ENCODE measurements at places on chromosomes 2 and 18.

DNA sequence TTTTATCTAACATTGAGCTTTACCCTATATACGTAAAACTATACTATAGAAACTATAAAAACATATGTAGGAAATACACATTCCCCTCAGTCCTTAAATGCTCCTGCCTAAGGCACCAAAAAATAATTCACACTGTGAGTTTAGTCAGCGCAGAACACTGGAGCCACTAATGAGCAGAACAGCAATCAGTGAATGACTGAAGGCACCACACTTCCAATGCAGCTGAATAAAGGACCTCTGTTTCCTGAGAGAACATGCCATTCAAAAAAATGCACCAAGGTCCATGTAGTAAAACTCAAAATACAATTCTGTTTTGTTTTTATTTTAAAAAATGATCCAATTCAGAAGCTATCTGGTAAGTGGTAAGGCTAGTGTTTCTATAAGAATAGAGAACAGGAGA lies 1280.6 kb upstream of the NRXN1 start:
- no peak for DNase-seq

DNA sequence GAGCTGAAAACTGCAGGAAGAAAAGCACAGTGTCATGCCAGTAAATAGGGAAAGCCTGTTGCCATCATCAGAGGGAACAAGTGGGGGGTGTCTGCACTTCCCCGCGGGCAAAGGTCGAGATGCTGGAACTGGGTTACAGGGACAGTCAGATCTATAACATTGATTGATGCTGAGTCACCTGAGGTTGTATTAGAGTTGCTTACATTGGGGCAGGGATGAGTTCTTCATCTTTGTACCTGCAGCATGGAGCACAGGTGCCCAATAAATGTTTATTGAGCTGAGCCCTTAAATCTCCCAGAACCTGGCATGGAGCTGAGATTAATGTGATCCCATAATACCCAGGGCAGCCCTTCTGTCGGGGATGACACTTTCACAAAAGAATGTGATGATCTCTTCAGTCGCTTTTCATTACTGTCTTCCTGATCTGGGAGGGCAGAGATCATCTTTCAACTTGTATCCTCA lies 5.9 kb upstream of the RNF152 start:
- no peak for DNase-seq

DNA sequence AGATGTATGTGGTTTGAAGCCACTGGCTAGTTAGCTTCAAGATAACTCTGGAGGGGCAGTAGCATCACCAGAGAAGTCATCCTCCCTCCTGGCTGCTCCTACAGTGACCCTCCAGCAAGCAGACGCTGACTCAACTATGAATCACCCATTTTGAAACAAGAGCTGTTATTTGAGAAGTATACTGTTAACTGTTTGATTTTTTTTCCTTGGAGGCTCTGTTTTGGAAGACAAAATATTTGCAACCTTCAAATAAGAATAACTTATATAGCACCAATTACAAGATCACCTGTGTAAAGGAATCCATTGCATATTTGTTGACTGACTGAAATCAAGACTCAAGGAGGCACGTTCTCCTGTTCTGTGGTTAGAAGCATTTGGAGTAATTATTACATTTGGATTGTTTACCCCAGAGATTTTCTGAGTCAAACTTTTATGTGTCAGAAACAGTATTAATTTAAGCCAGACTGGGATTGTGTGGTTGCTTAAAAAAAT lies 313.8 kb downstream of the MTX2 start:
- no peak for DNase-seq

- no peak for DNase-seq
Measured at GRCh38 chr2:123993728-123994323, 31.3 kb upstream of the CNTNAP5 start.

DNA sequence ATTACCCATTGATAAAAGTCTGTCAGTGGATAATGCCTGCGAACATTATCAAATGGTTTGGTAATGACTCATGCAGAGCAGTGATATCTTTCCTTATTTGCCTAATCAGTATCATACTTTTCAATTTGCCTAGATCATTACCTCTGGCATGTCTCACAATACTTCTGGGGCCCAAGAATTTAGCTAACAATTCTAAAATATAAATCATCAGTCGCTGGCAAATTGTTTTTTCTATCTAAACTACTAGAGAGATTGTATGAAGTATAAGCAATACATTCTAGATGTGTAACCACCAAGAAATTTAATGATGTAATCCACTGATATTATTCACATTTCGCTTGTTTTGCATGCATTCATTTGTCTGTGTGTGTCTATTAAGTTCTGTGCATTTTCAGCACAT lies 191.2 kb upstream of the CDH19 start:
- DNase-seq = no peak

GRCh38 chr18:76426737-76427305 lies 68.2 kb downstream of the ZNF516 start:
- no peak for DNase-seq

- no peak for DNase-seq
Measured at GRCh38 chr2:100071335-100072043, 70.9 kb downstream of the AFF3 start.

DNA sequence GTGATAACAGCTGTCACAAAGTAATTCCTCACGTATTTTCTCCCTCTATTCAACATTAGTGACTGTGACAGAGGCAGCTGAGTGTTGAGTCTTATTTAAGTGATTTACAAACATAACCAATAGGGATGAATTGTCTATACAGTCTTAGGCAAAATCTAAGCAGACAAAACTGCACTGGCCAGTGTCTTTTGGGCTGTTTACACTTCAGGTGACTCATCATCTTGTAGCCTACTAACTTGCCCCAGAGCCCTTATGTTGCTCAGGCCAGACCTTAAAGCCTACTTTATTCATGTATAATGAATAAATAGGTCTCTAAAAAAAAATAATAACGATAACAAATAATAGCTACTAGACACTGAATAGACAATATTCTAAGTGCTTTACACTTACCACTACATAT lies 17.2 kb downstream of the THOC1 start:
- no peak for DNase-seq

DNA sequence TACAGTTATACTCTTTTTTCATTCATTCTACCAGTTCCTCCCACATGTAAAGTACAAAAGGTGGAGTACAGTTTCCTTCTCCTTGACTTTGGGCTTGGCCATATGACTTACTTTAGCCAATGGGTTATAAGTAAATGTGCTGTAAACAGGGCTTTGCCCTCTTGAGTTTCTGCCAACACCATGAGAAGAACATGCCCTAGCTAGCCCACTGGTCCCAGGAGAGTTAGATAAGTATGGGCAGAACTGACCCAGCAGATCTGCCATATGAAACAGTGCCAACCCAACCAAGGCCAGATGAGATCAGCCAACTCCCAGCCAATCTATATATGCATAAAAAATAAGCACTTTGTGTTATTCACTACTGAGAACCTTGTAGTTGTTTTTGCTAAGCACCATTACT lies 25.5 kb downstream of the ZC3H8 start:
- no peak for DNase-seq

DNA sequence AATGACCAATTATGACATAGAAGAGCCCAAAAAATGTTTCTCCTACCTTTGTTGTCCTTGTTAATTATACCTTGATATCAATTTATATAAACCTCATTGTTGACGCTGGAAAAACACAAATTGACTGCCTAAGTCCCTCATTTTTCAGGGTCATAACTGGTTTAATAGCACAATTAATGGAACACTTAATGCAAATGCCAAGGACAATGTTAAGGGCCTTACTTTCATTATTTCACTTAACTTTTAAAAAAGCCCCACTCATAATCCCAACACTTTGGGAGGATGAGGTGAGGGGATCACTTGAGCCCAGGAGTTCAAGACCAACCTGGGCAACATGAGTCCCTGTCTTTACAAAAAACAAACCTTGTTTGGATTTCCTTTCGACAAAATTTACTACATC lies 3.5 kb upstream of the STPG4 start:
- DNase-seq = no peak

- DNase-seq = no peak
Measured at GRCh38 chr2:206230060-206230762, 44.3 kb upstream of the ZDBF2 start.

DNA sequence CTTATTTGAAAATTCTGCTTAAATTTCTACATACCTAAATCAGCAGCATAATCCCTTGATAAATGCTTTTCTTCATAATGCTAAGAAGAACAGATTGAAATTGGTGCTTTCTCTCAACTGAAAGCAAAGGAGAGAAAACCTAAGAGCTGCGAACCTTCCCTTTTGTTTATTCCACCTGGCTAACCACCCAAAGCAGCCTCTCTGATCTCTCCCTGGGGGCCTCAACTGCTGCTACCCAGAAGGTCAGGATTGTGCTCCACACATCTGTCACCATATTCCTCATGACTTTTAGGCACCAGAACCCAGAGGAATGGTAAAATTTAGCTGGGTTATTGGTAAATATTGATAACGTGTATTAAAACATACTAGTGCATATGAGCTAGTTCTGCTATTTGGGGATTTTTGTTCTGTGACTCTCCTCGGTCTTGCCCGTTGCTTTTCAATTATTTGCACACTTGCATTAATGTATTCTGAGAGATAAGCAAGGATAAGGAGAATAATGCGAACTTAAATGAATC lies 334.1 kb downstream of the RIT2 start:
- no peak for DNase-seq

DNA sequence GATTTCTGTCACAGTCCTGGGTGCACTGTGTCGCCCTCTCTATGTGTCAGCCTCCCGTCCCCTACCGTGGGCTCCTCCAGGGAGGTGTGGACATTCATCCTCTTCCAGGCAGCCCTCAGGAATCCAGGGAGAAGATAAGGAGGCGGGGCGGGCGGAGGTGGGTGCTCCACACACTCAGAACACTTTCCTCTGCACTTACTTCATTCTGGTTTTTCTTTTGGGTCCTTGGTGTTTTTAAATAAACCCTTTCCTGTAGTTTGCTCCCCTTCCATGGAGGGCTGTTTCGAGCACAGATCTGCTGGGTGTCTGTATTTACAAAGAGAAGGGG lies 183.9 kb downstream of the FAM210A start:
- no peak for DNase-seq

GRCh38 chr2:3827673-3828575 lies 124.5 kb downstream of the DCDC2C start:
- no peak for DNase-seq

DNA sequence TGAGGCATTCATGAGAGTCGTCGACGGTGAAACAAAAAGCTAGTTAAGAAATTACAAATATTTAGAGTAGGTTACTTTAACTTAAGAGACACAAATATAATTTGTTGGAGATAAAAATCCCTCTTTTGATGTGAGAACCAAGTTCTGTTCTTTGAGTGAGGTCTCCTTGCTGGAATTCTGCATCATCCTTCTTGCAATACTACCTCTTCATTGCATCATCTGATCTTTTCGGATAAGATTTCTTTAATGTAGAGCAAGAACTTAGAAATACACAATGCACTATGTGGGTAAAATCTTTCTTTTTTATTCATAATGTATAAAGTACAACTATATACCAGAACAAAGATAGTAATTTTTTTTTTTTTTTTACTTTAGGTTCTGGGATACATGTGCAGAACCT lies 118.4 kb downstream of the ARL4C start:
- no peak for DNase-seq

- no peak for DNase-seq
Measured at GRCh38 chr2:66495788-66496640, 61.1 kb downstream of the MEIS1 start.

- no peak for DNase-seq
Measured at GRCh38 chr2:217165547-217165946, 305.7 kb upstream of the TNP1 start.

DNA sequence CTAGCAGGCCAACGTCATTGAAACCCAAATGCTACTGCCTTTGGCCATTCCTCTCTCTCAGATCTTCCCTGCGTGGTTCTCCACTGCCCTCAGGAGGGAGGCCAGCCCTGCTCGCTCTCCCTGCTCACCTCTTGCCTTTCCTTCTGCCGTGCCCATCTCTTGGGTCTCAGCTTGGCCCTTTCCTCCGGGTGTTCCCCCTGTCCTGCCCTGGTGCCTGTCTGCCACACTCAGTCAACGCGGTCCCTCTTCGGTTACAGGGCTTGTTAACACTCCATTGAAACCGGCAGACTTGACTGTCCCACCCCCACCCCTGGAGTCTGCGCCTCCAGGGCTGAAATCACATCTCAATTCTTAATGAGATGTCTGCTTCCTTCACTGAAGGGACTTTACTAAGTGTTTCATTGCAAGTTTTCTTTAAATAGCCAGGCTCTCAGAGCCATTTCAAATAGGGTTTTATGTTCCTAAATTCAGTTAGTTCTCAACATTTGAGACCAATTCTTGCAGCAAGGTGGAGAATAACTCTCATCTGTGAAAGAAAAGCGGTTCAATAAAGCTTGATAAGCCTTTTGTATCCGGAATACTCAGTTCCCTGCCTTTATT lies 237.6 kb downstream of the DYSF start:
- no peak for DNase-seq

GRCh38 chr2:45013229-45014015 lies 4.2 kb upstream of the SIX2 start:
- DNase-seq = no peak

DNA sequence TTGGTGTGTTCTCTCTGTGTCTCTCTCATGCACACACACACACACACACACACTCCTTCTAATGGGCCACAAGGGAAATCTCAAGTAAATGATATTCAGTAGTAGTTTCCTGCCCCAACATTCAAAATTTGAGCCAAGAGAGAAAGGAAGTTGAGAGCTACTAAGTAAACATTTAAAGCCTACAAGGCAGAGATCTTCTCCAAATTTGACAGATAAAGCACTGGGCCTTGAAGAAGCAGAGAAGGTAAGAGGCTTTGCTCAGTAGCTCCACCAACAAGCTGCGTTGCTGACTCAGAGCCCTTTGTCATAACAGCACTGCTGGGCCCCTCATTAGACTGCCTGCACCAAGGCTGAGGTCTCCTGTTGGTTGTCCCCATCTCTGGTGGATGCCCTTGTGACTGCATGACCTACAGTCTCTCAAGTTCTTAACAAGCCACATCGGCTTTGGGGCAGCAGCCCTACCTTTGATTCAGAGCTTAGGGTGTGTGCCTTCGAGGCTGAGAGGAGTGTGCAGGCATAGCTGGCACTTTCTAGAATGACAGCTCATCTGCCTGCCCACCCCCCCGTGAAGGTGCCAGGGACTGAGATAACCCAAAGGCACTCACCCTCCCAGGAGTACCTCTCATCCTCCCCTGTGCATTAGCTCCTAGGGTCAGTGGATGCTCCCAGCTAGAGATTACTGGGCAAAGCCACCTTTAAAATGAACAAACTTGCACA lies 32.3 kb upstream of the NEB start:
- no peak for DNase-seq

DNA sequence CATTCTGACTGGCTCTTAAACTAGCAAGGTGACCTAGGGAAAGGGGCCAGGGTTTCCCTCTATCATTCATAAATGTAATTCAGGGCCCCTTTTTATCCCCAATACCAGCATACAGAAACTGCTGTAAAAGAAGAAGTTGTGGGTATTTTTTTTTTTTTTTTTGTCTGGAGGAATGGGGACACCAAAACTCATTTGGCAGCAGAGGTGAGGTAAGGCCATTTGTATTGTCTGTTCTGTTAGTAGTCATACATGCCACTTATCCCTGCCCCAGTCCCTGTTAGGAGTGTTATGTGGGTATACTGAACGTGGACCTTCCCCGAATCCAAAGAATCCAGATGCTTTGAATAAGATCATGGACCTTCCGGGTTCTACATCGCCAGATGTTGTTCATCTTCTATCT lies 1.7 kb downstream of the SEPTIN2 start:
- DNase-seq = no peak

- DNase-seq = no peak
Measured at GRCh38 chr2:20593072-20594034, 57.5 kb downstream of the HS1BP3 start.

GRCh38 chr2:225041207-225041850 lies 939 bp downstream of the DOCK10 start:
- peak; percentile 59 for DNase-seq

GRCh38 chr2:129881786-129882396 lies 97.6 kb upstream of the RAB6C start:
- no peak for DNase-seq
